Stomach (tissue), 19 donors: ENCODE measurements at places on chromosomes 2 and 18.
A peak's percentile ranks its signal among the peaks of the same experiment; 100 is the strongest.

DNA sequence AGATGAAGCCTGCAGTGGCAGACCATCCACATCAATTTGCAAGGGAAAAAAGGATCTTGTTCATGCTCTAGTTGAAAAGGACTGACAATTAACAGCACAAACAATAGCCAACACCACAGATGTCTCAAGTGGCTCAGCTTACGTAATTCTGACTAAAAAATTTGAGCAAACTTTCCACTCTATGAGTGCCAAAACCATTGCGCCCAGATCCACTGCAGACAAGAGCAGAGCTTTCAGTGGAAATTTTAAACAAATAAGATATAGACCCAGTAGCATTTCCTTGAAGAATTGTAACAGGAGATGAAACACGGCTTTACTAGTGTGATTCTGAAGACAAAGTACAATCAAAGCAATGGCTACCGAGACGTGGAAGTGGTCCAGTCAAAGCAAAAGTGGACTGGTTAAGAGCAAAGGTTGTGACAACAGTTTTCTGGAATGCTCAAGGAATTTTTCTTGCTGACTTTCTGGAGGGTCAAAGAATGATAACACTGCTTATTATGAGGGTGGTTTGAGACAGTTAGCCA, 12.0 kb upstream of the ZNF396 start:
- no peak for DNase-seq
- no peaks in the 10 kb centered on the region for H3K36me3 ChIP-seq
- H3K27me3 ChIP-seq: no peaks in the 10 kb centered on the region
- no peaks in the 10 kb centered on the region for H3K4me1 ChIP-seq

GRCh38 chr2:227606476-227606875, 7.8 kb downstream of the SCYGR2 start:
- no peak for DNase-seq
- H3K27me3 ChIP-seq: peaks cover 5% of the 10 kb centered on the region
- H3K36me3 ChIP-seq: no peaks in the 10 kb centered on the region
- no peak overlapping the region for H3K4me3 ChIP-seq

DNA sequence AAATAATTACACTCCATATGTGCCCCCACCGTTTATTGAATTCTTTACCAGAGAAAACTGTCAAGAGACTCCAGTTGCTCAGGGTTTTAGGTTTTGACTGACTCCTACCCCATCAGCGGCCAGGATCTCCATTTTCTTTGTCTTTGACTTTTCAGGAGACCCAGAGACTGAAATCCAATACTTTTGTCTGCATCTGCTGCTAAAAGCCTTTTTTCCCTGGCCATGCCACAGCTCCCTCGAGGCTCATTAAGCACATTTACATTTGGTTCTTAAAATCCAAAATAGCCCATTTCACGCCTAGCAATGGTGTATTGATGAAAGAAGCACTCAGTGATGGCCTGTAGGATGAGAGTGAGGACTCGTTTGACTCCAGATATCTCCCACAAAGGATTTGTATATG, 332.6 kb upstream of the ACVR2A start:
- no peaks in the 10 kb centered on the region for H3K27me3 ChIP-seq
- no peak overlapping the region for H3K4me3 ChIP-seq

DNA sequence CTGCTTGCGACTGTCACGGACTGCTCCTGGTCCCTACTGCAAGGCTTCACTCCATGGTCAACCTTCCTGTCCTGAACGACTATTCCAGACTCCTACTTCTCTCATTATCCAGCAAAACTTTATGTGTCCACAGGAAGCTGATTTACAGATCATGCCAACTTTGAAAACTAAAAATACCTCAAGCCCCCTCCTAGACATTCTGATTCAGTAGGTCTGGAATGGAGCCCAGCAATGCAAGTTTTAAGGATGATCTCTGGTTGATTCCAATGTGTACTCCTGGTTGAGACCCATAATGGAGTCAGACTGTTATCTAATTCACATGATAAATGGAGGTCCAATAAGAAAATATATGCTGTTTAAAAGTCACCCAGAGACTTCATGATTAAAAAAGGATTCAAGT, 13.1 kb upstream of the LRATD1 start:
- H3K4me3 ChIP-seq: no peak overlapping the region
- H3K36me3 ChIP-seq: no peaks in the 10 kb centered on the region
- H3K4me1 ChIP-seq: no peaks in the 10 kb centered on the region
- no peaks in the 10 kb centered on the region for H3K27me3 ChIP-seq
- DNase-seq: no peak

DNA sequence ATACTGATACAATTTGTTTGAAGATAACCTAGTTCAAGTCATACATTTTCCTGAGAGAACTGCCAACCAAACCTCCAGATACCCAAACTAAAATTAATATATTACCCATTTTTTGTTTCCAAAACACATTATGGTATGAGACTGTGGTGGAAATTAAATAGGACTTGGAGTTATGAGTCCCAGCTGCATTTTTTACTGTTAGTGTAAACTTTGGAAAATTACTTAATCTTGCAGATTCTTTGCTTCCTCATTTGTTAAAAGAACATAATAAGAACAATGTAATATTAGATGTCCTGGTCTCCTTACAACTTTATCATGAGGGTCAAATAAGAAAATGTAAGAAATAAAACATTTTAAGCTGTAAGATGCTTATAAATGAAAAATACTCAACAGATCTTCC, 98.2 kb upstream of the TRIB2 start:
- H3K27me3 ChIP-seq: no peaks in the 10 kb centered on the region
- peaks cover 1% of the 10 kb centered on the region for H3K4me1 ChIP-seq
- H3K4me3 ChIP-seq: no peak overlapping the region
- no peaks in the 10 kb centered on the region for H3K36me3 ChIP-seq
- H3K27ac ChIP-seq: no peak overlapping the region

- no peak overlapping the region for H3K4me3 ChIP-seq
- no peaks in the 10 kb centered on the region for H3K4me1 ChIP-seq
- no peaks in the 10 kb centered on the region for H3K36me3 ChIP-seq
- H3K27ac ChIP-seq: no peak overlapping the region
- peaks cover 16% of the 10 kb centered on the region for H3K27me3 ChIP-seq
These were observed 39.1 kb upstream of the FAM136A start for GRCh38 chr2:70340761-70341476.

- no peaks in the 10 kb centered on the region for H3K36me3 ChIP-seq
- no peaks in the 10 kb centered on the region for H3K27me3 ChIP-seq
- H3K27ac ChIP-seq: peak overlapping the region; percentile 44
- H3K4me1 ChIP-seq: peaks cover 24% of the 10 kb centered on the region
- no peak overlapping the region for H3K4me3 ChIP-seq
- DNase-seq: peak; percentile 28
These were observed 60.6 kb downstream of the ZEB2 start for GRCh38 chr2:144459286-144459685.

GRCh38 chr2:66461001-66461663, 26.2 kb downstream of the MEIS1 start:
- H3K4me1 ChIP-seq: peaks cover 4% of the 10 kb centered on the region
- H3K27me3 ChIP-seq: no peaks in the 10 kb centered on the region
- peaks cover 31% of the 10 kb centered on the region for H3K36me3 ChIP-seq

- DNase-seq: no peak
- H3K36me3 ChIP-seq: no peaks in the 10 kb centered on the region
- H3K27me3 ChIP-seq: no peaks in the 10 kb centered on the region
- no peaks in the 10 kb centered on the region for H3K4me1 ChIP-seq
These were observed 151.3 kb upstream of the SERPINE2 start for GRCh38 chr2:224190234-224190935.

GRCh38 chr2:159292157-159292556, 5.7 kb upstream of the WDSUB1 start:
- peaks cover 5% of the 10 kb centered on the region for H3K4me1 ChIP-seq
- no peaks in the 10 kb centered on the region for H3K27me3 ChIP-seq
- H3K36me3 ChIP-seq: no peaks in the 10 kb centered on the region
- no peak overlapping the region for H3K27ac ChIP-seq
- DNase-seq: no peak

GRCh38 chr18:62937065-62937464, 221.7 kb downstream of the PHLPP1 start:
- no peak for DNase-seq
- no peaks in the 10 kb centered on the region for H3K27me3 ChIP-seq
- H3K4me1 ChIP-seq: no peaks in the 10 kb centered on the region
- H3K4me3 ChIP-seq: no peak overlapping the region

DNA sequence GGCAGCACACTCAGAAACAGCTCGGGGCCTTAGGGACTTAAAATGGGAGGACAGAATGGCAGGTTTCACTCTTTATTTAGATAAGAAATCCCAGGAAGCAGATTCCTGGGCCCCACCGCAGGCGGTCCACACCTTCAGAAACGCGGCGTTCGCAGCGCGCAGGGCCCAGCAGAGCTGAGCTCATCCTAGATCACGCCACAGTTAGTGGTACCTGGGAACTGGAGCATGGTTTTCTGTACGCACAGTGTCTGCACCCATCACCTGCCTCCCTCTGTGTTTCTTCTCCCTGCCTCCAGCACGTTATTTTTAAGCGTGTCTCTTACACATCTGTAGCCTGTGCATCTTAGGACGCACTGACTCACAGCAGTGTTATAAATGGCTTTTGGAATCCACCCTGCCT, 242.1 kb downstream of the ALPK2 start:
- peaks cover 100% of the 10 kb centered on the region for H3K36me3 ChIP-seq
- H3K27ac ChIP-seq: no peak overlapping the region
- DNase-seq: no peak
- peaks cover 4% of the 10 kb centered on the region for H3K4me1 ChIP-seq
- H3K4me3 ChIP-seq: no peak overlapping the region

GRCh38 chr2:217751952-217752351, 250.8 kb downstream of the TNS1 start:
- no peak for DNase-seq
- no peaks in the 10 kb centered on the region for H3K27me3 ChIP-seq
- no peaks in the 10 kb centered on the region for H3K4me1 ChIP-seq
- no peak overlapping the region for H3K27ac ChIP-seq
- no peak overlapping the region for H3K4me3 ChIP-seq
- H3K36me3 ChIP-seq: no peaks in the 10 kb centered on the region

DNA sequence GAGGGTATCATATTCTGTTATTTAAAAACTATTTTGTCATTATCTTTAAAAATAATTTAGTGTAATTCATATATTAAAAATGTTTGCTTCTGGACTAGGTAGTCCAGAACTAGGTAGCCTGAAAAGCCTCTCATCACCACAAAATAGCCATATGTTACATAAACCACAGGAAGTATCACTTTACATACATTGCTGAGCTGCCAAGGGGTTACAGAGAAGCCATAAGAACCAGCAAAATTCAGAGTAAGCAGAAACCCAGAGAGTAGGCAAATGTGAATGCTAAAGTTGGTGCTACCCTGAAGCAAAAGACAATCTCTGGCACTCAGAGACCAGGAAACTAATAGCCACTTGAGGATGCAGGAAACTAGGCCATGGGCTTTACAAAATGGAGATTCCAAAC, 60.9 kb downstream of the LOXHD1 start:
- no peak for DNase-seq
- H3K4me3 ChIP-seq: no peak overlapping the region
- H3K27me3 ChIP-seq: no peaks in the 10 kb centered on the region
- H3K4me1 ChIP-seq: no peaks in the 10 kb centered on the region
- no peaks in the 10 kb centered on the region for H3K36me3 ChIP-seq

GRCh38 chr2:235841863-235842262, 326.3 kb downstream of the GBX2 start:
- H3K27ac ChIP-seq: no peak overlapping the region
- no peak overlapping the region for H3K4me3 ChIP-seq

GRCh38 chr2:208175840-208176153, 12.4 kb upstream of the CRYGA start:
- H3K27me3 ChIP-seq: no peaks in the 10 kb centered on the region
- H3K4me1 ChIP-seq: peaks cover 9% of the 10 kb centered on the region
- no peak overlapping the region for H3K27ac ChIP-seq
- no peak for DNase-seq

GRCh38 chr2:160423126-160423525, 70.5 kb downstream of the RBMS1 start:
- H3K36me3 ChIP-seq: no peaks in the 10 kb centered on the region
- H3K27ac ChIP-seq: no peak overlapping the region

DNA sequence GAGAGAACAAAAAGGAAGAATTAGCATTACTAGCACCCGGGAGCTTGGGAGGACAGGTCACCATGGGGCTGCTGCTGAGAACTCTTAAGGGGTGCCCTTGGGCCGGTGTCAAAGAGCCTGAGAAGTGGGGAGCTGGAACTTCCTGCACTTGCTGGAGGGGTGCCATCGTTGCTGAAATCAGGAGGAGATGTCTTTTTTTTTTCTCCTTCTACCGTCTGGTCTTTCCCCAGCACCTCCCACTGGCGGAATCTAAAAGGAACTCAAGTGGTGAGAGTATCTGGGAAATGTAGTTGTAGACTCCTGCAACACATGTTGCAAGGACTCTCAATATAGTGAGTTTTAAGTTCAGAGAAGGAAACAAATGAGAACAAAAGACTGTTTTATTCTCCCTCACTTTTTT, 6.1 kb upstream of the AMMECR1L start:
- no peak for DNase-seq
- peaks cover 16% of the 10 kb centered on the region for H3K4me1 ChIP-seq
- H3K27me3 ChIP-seq: no peaks in the 10 kb centered on the region
- H3K27ac ChIP-seq: no peak overlapping the region
- H3K4me3 ChIP-seq: no peak overlapping the region

DNA sequence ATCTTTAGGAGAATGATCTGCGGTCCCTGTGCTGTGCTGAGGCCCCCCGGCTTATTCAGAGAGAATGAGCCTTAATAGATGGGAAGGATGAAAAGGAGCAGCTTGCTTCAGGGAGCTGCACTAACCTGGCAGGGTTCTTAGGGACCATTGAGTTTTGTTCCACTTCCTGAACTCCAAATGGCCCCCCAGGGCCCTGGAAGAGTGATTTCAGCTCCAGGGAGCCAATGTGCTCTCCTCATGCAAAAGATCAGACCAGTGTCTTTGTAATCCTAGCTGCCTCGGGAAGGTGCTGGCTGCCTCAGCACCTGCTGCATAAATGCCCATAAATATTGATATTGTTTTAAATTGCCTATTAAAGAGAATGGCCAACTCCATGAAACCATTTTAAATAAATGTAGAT, 210.2 kb downstream of the NCK2 start:
- no peak overlapping the region for H3K4me3 ChIP-seq
- H3K4me1 ChIP-seq: no peaks in the 10 kb centered on the region
- no peak for DNase-seq
- no peak overlapping the region for H3K27ac ChIP-seq
- no peaks in the 10 kb centered on the region for H3K36me3 ChIP-seq
- H3K27me3 ChIP-seq: no peaks in the 10 kb centered on the region

DNA sequence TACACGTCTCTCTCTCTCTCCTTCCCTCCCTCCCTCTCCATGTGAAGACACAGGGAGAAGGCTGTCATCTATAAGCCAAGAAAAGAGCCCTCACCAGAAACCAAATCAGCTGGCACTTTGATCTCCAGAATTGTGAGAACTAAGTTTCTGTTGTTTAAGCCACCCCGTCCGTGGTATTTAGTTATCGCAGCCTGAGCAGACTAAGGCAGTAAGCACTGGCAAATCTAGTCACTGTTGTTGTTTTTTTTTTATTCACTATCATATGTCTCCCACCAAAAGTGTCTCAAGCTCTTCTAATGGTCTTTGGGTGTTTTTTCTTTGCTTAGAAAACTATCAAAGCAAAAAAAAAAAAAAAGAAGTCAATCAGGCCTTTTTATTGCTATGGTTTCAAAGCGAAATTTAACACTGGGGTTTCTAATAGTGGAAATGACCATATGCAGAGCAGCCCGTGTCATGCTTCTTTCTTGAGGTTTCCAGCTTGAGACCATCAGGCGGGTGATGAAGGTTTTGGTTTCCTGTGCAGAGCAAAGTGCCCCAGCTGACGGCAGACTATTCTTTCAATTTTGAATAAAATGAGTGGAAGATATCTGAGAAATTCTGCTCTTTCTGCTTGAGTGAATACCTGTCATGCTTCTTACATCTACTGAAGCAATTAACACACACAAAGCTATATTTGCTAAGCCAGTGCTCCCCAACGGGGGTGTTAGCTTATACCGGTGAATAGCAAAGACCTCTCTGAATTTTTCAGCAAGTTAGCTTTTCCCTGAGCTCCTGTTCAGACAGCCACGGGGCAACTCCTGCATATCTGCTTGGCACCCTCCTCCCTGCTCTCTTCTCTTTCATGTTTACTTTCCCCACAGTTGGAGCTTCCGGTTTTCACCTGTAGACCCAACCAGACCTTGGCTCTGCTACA, 394.1 kb upstream of the ATP5MC3 start:
- H3K4me1 ChIP-seq: no peaks in the 10 kb centered on the region
- DNase-seq: peak; percentile 26
